Hindlimb muscle (tissue), 1 donor: ENCODE measurements at places on chromosomes 12 and 14. TPM values are rescaled to one million over a fixed set of nuclear protein-coding genes. Genes with fewer than 3 reads are reported as not detected.

- peak; percentile 48 for DNase-seq
Observed at GRCh38 chr12:76183459-76184186, 99.1 kb upstream of the NAP1L1 start.

DNA sequence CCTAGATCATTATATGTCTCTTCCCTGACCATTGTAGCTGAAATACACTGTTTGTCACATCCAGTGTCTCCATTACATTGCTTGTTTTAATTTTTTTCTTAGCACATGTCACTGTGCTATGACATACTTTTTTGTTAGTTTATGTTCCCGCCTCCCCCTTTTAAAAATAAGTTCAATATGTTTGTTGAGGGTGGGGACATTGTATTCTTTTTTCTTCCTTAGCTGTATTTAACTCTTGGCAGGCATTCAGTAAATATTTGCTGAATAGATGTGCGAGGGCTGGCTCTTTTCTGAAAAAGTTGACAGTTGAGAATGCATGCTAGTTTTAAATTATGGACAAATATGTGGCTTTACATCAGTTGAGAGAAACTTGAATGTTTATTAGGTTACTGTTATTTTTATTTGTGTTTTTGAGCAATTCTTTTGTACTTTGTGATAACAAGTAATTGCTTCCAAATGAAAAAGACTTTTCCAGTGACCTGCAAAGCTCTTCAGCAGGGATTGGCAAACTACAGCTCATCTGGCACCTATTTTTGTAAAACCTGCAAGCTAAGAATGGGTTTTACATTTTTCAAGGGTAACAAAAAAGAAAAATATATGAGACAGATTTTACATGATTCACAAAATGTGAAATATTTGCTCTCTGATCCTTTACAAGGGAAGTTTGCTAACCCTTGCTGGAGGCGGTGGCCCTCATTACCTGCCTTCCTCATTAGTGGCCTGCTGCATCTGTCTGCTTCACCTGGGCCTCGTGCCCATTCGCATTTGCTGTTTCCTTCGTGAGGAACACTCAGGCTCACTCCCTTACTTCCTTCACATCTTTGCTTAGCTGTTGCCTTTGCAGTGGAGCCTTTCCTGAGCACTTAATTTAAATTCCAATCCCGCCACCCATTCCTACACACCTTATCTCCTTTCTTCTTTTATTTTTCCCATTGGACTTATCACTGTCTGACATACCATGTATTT, 229.4 kb downstream of the ERC1 start:
- peak; percentile 19 for DNase-seq

Gene KRT75
- not detected for polyA plus RNA-seq

Gene CEP83
- 16.8 TPM for polyA plus RNA-seq
